Hindlimb muscle (tissue), 1 donor: ENCODE measurements at places on chromosomes 1 and 21.

DNA sequence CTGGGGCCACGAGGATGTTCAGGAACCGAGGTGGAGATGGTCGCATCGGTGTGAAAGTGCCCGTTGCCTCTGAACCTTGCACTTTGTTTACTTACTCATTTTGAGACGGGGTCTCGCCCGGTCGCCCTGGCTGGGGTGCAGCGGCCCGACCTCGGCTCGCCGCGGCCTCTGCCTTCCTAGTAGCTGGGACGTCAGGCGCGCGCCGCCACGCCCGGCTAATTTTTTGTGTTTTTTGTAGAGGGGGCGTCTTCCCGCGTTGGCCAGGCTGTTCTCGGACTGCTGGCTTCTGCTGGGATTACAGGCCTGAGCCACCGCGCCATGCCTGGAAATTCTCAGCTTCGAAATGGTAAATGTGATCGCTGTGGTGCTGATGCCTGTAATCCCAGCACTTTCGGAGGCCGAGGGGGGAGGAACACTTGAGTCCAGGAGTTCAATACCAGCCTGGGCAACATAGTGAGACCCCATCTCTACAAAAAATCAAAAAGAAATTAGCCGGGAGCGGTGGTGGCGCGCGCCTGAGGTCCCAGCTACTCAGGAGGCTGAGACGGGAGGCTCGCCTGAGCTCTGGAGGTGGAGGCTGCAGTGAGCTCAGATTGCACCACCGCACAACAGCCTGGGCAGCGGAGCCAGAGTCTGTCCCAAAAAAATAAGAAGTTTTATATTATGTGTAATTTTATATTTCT, 684 bp upstream of the MRPL20 start:
- no peak for DNase-seq

GRCh38 chr1:119795261-119796200, 15.7 kb downstream of the REG4 start:
- DNase-seq = no peak

- DNase-seq = peak; percentile 65
Measured at GRCh38 chr1:2229037-2229864, 1.1 kb downstream of the SKI start.

- DNase-seq = no peak
Measured at GRCh38 chr1:200744143-200744542, 5.5 kb downstream of the CAMSAP2 start.

GRCh38 chr1:233245191-233245765, 50.2 kb downstream of the PCNX2 start:
- no peak for DNase-seq

DNA sequence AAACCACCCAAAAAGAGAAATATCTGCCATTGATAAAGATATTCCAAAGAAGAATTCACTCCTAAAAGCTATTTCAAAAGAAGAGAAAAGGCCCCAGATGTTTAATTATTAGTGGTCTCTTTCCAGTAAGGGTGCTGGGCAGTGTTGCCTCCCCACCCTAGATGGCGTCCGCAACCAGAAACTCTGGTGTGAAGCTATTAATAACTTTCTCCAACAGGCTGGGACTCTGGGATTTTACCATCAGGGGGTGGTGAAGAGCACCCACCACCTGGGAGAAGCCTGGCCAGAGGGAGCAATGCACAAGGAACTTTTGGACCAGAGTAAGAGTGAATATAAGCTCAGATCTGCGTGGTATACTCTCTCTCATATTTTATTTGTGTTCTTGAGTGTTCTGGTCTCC, 115.4 kb upstream of the TIAM1 start:
- DNase-seq = no peak

- DNase-seq = peak; percentile 80
Measured at GRCh38 chr1:206631085-206631509, 4.2 kb upstream of the DYRK3 start.

DNA sequence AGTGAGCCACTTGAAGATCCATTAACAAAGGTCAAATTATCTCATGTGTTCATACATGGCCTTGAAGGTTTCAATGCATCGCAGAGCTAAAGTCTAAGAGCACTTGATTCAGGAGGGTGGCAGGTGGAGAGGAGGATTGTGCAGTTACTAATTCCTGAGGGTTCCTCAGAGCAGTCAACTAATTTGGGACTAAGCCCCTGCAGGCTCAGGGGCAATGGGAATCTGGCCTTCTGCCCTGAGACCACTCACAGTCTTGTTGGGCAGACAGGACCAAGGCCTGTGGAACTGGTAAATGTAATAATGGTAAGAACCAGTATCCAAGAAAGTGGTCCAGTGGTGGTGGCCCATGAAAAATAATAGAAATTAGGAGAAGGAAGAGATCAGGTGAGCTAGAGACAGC, 127.4 kb upstream of the HMGB4 start:
- DNase-seq = no peak

GRCh38 chr1:113192242-113192641, 119.2 kb downstream of the LRIG2 start:
- no peak for DNase-seq

GRCh38 chr1:6962996-6963911, 178.0 kb downstream of the CAMTA1 start:
- DNase-seq = no peak

- no peak for DNase-seq
Measured at GRCh38 chr1:155078469-155079209, at the start of gene EFNA3. EFNA3 (plus strand) TSS chr1:155078837; CDS start chr1:155078942, 105 bp downstream.

DNA sequence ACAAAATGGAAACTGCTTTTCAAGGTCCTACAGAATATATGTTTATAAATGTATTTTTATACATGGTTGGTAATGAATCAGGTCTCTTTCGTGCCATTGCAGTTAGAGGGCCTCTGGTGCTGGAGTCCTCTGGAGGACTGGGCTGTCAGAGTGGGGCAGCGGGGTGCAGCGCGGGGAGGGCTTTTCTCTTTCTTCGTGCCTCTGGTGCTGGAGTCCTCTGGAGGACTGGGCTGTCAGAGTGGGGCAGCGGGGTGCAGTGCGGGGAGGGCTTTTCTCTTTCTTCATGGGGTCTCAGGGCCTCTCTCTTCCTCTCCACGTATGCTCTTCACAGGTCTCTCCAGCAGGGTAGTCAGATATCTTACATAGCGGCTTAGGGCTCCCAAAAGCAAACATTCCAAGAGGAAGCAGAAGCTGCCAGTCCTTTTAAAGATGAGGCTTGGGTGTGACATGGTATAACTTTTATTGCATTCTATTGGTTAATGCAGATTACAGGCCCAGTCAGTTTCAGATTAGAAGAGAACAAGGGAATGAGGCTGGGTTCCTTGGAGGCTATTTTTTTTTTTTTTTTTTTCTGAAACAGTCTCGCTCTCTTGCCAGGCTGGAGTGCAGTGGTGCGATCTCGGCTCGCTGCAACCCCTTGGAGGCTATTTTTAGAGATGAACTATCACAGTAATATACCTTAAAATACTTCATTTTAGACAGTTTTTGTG, 13.1 kb downstream of the SDCCAG8 start:
- no peak for DNase-seq

- peak; percentile 26 for DNase-seq
Measured at GRCh38 chr21:42621819-42622177, 31.6 kb upstream of the PDE9A start.

DNA sequence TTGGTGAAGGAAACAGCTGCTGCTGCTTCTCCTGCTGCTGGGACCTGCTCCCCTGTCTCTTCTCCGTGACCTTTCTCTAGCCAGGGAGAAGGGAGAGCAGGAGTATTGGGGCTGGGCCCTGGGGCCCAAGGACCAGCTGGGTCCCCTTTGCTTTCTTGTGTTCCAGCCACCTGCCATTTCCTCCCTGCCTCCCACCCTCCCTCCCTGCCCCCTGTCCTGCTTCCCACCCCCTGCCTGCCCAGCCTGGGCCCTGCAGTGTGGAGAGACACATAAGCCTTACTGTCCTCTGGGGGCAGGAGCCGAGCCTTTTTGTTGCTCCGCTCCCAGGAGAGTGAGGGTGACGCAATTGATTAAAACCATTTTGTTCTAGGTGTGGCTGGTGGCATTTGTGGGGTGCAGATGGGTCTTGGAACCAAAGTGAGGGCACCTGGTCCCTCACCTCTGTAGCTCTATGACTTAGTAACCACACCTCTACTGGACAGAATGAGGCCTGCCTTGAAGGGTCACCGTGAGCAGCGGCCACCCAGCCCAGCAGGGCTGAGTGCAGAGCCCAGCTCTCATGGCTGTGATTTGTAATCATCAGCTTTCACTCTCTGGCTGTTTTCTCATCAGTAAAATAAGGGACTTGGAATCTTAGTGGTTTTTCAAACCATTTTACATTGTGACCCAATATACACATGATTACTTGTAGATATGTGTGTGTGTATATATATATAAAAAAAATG, 13.9 kb upstream of the TMEM222 start:
- DNase-seq = no peak

DNA sequence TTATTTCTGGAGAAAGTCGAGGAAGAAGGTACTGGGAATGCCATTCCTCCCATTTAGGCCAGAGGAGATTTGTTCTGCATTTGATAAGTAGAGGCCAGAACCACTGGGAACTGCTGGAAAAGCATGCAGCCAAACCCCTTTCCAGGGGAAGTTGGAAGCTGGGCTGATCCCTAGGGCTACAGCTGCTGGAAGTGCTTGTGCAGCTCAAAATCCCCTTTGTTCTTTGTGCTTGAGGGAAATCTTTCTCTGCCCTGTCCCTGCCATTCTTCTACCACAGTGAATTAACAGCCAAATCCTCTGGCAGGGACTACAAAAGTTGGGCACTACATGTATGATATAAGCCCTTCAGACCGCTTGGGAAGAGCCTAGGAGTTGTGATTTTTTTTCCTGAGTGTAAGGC, 734.1 kb downstream of the LRRIQ3 start:
- no peak for DNase-seq

DNA sequence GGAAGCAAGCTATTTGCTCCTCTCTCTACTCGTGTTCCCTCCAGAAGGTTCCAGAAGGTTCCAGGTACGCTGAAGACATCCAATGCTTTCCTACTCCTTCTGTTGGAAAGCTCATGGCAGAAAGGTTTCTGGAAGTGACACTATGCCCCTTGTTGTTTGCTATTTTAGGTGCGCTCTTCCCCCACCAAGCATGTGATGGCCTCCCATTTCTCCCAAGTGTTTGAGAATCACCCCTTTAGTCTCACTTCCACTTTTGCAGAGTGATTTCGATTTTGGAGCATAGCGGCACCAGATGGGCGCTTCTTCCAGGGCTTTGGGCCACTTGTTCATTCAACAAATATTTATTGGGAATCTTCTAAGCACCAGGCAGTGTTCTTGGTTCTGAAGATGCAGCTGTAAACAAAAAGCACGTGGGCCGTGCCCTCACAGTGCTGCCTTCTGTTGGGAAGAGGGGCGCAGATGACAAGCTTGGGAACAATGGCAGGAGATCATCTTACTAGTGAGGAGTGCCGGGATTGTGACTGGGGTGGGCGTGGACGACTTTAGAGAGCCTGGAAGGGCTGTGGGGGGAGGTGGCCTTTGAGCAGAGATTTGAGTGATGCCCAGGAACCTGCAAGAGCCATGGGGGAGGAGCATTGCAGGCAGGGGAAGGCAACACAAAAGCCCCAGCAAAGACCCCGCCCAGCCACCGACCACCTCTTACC, 43.0 kb upstream of the TARDBP start:
- DNase-seq = no peak

- no peak for DNase-seq
Measured at GRCh38 chr1:56511364-56511763, 68.0 kb downstream of the PLPP3 start.

- DNase-seq = no peak
Measured at GRCh38 chr1:245211035-245211749, 56.4 kb downstream of the KIF26B start.

DNA sequence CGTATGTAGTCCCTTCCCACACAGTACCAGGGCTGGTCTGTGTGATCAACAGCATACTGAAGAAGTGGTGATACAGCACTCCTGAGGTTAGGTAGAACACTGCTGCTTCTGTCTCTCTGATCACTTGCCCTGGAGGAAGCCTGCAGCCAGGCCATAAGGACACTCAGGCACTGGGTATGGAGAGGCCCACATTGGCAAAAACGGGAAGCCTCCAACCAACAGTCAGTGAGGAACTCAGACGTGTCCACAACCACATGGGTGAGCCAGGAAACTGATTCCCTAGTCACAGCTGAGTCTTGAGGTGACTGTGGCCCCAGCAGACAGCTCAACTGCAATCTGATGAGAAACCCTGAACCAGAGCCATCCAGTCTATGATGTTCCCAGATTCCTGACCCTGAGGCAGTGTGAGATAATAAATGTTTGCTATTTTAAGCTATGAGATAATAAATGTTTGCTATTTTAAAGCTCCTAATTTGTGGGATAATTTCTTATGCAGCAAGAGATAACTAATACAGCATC, 62.5 kb downstream of the COQ8A start:
- no peak for DNase-seq

GRCh38 chr1:157085421-157085820, 14.2 kb downstream of the ETV3L start:
- DNase-seq = no peak

DNA sequence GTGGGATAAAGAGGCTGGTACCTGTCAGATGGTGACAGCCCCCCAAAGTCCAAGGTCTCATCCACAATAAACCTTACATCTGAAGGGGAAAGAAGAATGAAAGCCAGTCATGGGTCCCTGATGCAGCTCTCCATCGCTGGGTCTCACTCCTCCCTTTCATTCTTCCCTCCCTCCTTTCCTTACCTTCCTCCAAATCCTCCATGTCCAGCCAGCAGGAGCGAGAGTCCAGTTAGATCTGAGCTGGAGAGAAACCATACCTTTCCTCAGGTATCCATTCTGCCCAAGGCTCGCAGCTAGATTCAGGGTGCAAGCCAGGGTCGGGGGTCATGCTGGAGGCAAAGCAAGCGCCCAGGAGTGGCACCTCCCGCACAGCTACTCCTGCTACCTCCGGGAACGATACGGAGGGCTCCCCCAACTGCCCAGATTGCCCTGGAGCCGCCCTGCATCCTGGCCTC, 421 bp downstream of the PSRC1 start:
- DNase-seq = no peak

DNA sequence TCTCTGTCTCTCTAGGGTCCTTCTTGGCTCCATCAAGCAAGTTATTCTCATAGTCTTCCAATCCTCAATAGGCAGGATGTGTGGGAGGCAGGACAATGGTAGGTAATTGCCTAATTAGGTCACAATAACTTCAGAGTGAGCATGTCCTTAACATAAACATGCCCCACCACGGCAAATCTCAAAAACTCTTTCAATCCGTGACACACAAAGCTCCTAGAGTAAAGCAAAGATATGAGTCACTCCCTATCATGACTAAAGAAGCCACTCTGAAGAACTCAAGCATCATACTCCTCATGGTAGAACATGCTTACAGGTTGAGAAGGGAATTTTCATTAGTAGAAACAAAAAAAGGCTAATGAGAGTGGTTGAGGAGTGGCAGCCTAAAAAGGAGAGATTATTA, 4.9 kb downstream of the HAO2 start:
- DNase-seq = no peak
